GM04504 (cell line): ENCODE measurements at places on chromosomes 1 and 21.

DNA sequence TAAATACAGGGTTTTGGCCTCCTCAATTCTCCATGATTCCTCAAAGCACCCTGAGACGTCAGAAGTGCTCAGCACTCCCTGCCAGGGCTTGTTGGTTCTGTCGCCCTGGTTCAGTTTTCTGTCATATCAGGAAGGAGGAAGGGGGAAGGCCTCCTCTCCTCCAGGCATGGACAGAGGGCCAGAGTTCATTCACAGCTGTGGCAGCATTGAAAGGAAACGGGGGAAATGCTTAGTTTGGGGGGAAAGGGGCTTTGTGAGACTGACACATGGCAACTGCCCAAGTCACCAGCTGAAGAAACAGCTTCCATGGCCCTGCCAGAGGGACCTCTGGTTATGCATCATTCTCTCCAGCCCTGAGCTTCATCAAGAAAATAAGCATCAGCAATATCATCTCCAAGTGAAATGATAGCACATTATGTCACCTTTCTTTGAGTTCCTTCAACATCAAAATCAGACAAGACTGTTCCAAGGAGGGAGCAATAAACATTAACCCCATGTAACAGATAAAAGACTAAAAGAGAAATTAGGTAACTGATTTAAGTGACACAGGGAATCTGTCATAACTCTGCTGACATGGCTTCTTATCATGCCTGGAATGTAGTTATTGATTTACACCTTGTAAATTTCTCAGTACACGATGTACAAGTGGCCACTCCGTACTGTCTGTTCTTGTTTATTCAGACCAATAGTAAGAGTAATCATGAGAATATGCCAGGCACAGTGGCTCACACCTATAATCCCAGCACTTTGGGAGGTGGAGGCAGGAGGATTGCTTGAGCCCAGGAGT is 103.2 kb upstream of the SLC25A33 start:
- DNase-seq, result no peak

DNA sequence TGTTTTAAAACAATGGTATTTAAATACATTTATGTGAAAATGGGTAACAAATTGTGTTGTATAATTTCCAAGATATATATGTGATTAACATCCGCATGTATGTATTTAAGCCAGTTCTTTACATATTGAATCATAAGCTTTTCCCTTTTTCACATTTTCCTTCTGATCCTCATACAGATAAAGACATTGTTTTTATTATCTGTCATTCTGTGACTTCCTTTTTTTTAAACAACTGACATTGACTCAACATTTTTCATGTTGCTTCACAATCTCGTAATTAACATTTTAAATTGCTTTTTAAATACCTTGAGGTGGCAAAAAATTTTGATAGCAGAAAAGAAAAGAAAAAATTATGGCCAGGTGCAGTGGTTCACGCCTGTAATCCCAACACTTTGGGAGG is 1.4 kb downstream of the STXBP3 start:
- no peak for DNase-seq

DNA sequence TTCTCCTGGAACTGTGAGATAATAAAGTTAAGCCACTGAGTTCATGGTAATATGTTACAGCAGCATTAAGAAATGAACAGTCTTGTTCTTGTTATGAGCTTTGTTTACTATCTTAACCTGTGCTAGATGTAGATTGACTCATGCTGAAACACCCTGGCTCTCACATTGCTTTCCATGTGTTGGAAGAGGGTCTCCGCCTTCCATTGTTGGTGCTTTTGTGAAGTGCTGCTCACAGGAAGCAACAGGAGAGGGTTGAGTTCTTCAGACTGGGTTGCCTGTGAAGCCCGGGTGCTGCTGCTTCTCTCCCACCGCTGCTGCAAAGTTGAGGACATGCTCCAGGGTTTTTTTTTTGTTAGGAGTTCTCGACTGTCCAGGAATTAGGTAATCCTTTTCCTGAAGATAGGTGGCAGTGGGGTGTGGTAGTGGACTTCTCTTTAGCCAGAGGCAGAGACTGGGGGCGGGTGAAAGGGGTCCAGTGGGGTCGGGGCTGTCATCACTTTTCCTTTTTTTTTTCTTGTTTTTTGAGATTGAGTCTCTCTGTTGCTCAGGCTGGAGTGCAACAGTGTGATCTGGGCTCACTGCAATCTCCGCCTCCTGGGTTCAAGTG is 28.7 kb upstream of the HMGN1 start:
- no peak for DNase-seq

DNA sequence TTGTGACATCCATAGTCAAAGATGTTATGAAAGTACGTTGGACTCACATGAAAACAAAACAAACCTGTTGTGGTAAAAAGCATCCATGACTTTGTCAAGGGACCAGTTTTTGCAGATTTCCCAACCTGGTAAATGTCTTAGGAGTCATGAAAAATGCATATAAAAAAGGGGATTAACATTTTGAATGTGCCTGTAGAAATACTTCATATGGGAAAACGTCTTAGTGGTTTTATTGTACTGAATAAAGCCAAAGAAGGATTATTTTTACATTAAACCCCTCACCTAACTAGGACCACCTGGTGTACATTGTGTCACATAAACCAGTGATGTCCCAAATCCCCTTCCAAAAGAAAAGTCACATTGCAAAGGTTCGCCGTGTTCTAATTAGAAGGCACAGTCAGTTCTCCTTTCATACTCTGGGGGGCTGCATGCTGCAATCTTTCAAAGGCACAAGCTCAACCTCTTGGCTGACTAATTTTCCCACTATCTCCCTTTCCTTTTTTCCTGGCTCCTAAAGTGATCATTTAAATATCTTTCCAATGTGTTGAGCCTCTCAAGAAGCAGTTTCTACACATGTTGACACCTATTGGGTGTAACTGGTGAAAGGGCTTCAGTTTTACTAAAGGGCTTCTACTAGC is 119.8 kb upstream of the SPAG17 start:
- no peak for DNase-seq

DNA sequence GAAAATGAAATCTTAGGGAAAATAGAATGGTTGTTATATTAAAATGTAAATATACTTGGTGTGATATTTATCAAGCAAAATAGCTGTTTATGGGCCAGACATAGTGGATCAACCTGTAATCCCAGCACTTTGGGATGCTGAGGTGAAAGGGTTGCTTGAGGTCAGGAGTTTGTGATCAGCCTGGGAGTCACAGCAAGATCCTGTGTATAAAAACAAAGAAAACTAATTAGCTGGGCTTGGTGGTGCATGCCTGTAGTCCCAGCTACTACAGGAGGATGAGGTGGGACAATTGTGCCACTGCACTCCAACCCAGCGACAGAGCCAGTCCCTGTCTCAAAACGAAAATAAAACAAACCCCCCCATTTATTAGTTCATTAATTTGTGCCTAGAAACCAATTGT is 21.6 kb upstream of the CFHR1 start:
- no peak for DNase-seq

- DNase-seq, result no peak
Measured at GRCh38 chr1:208202333-208202995, 41.7 kb downstream of the PLXNA2 start.

DNA sequence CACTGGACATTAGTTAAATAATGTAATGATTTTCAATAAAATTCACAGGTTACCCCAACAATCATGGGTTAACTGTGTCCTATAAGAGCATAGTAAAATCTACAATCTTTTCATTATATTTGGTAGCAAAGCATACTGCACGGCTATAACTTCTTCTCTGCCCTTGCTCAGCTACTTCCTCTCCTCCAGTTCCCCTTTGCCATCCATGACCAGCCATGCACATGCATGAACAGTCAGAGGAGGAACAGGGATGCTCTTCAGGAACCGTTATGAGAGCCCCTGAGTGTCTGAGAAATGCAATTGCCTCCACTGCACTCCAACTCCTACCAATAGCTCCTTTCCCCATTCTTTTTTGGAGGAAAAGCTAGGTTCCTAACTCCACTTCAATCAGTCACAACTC is 646.7 kb downstream of the LTN1 start:
- no peak for DNase-seq

DNA sequence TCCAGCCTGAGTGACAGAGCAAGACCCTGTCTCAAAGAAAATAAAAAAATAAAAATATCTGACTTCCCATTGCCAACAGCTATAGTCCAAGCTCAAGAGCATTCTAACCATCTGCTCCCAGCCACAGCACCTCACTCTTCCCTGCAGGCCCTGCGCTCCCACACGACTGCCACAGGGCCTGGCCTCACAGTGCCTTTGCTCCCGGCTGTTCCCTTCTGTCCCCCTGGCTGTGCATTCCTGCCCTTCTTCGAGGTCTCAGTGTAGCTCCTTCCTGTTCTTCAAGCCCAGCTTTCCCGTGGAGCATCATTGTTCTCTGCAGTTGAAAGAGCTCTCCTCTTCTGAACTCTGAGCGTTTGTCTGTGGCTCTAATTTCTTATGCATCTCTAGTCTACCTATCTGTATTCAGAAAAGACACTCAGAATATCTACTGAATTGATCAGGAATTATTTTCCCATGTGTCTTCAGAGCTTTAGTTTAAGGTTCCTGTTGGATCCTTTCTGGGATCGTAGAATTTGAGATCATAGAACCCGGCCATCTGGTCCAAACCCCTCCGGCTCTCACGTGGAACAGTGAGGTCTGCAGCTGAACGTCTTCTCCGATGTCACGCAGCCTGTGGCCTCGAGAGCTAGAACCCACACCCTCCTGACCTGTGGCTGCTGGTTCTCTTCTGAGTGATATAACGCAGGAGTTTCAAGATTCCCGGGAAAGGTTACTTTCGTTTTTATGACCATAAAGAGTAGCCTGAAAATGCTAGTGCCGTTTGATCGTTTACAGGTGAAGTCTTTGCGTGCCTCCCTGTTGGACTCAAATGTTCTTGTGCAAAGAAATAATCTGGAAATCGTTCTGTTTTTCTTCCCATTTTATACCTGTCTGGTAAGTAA is 54.4 kb downstream of the DOP1B start:
- no peak for DNase-seq

DNA sequence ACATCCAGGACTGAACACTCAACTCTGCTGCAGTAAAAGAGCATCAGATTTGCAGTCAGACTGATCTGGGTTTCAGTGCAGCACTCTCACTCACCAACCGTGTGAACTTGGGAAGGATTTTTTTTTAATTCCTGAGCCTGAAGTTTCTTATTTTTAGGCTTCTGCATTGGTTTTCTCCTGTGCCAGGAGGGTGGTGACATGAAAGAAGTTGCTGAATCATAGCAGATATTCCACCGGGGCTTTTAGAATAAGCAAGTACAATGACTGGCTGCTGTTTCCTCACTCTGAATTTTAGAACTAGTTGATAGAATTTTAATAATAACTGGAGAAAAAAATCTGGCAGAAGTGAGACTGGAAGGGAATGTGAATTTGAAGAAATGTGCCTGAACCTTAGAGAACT is 11.6 kb downstream of the ADAM30 start:
- DNase-seq, result no peak

GRCh38 chr1:22609291-22609690 is 27.1 kb upstream of the C1QA start:
- no peak for DNase-seq

DNA sequence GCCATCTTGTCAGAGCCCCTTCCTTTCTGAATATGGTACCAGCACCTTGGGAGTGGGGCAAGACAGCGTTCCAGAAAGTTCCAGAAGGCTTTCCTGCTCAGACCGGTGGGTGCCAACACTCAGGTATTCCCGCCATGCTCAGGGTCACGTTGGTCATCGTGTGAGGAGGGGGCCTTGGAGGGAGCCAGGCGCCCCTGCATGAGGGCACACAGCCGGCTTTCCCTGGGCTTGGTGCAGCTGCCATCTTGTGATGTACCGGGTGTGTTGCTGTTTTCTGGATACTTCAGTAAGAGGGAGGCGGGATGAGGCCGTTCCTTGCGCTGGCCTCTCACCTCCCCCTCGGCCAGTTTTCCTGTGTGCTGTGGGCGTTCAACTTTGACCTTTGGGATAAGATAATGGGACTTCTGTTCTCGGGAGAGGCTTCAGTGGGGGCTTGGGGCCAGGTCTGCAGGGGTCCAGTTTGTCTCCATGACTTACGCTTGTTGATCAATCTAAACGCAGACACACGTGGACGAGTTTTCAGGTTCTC is 69.7 kb downstream of the PRDM16 start:
- DNase-seq, result no peak

DNA sequence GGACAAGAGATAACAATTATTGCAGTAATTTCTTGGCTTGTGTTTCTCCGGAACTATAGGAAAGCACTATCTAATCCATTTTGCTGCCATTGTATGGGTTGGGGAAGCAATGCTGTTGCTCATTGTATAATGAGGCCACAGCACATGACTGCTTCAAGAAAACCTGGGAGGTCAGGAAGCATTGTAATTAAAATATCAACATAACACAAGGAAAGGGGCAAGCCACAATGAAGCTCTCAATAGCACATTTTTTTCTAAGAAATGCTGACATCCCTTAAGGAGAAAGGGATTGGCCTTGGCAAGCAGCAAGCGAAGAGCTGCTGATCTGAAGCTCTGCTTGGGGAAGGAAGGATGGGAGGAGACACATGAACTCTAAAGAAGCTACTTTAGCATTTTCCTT is 44.0 kb downstream of the PLPP3 start:
- no peak for DNase-seq

GRCh38 chr1:205441716-205442050 is 14.2 kb downstream of the BLACAT1 start:
- no peak for DNase-seq

DNA sequence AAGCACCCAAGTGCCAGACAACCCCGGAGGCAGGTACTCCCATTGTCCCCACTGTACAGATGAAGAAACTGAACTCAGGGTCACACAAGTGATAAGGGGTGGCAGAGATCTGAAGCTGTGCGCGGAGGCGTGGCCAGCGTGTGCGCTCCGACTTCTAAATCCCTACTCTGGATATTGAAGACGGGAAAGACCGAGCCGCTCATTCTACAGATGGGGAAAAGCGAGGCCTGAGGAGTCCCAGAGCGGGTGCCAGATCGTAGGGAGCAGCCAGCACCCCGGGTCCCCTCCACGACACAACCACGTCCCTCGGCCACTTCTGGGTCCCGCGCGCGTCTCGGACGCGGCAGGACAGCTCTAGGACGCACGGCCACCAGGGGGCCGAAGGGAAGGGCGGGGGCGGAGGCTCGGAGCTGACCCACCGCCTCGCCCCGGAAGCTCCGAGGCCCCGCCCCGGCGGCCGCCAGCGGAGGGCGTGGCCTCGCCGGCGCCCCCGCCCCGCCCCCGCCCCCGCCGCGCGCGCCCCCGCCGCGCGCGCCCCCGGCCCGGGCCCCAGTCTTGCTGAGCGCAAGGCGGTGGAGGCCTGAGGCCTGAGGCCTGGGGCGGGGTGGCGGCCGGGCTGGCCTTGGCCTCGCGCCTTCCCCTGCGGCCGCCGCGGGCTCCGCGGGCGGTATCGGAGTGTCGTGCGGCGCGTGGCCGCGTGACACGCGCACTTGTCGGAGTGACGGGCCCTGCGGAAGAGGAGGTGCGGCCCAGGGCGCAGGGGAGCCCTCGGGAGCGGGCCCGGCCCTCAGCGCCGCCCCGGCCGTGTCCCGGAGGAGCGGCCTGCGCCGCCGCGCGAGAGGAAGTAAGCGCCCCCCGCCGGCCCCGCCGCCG is at the start of gene H6PD:
Gene H6PD (plus strand): TSS at position 552 of the 873 bp plus-strand sequence. CDS start 10,161 bp downstream, outside the sequence.
- DNase-seq, result peak; percentile 57
